Natural killer cell (primary cell): ENCODE measurements at places on chromosomes 2 and 18. TPM values are rescaled to one million over a fixed set of nuclear protein-coding genes. Genes with fewer than 3 reads are reported as not detected.

NBEAL1 gene
- total RNA-seq = 19.7 TPM

FBLN7 gene
- total RNA-seq = 0.48 TPM

ZNF521 gene
- total RNA-seq = 0.19 TPM

SP140 gene
- 89.9 TPM for total RNA-seq

TSGA10 gene
- total RNA-seq = 8.4 TPM

DNA sequence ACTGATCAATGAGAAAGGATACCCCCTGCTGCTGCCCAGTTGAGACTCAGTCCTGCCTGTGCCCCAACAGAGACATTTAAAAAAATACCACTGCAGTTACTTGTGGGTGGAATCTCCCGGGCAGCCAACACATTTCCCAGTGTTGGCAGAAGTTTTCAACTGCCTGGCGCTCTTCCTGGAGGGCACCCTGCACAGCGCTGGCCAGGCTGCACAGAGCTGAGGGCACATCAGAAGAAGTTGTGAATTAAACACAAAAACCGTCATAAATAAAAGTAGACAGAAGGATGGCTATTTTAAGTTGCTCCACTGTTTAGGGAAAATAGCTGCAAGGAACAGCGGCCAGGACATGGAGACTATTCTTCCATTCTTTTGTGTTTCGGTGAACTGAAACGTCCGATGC, 110.2 kb upstream of the THOC1 start:
- no peak for DNase-seq

- no peak for DNase-seq
Measured at GRCh38 chr18:56003009-56003719, 415.2 kb upstream of the TCF4 start.

DNA sequence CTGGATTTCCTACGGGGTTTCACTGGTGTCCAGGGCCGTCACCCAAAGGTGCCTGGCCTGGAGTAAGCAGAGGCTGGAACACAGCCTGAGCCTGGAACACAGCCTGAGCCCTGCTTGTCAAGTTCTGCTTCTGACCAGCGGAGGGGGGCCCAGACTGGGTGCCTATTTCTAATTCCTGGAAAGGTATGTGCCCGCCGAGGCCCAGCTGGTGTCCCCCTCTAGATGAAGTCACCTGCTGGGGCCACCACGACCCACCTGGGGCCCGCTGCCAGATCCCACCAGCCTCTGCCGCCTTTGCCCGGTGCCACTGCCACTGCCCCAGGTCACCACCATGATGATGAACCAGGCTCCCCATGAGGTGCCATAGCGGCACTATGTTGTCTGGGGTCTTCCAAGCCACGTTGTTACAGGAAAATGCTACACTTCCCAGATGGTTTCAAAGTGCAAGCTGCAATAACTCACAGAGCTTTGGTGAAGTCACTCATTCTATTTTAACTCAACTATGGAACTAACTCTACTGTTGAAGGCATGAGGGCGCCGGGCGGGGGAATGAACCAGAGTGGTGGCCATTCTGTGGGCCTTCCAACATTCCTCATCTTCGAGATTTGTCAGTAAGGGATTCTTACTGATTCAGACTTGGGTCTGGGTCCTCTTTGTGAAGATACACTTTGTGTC, 40.9 kb upstream of the LAPTM4A start:
- no peak for DNase-seq

GRCh38 chr2:33529771-33530481, 53.5 kb downstream of the RASGRP3 start:
- no peak for DNase-seq

- DNase-seq = no peak
Measured at GRCh38 chr2:240803191-240803590, 16.8 kb downstream of the KIF1A start.

DNA sequence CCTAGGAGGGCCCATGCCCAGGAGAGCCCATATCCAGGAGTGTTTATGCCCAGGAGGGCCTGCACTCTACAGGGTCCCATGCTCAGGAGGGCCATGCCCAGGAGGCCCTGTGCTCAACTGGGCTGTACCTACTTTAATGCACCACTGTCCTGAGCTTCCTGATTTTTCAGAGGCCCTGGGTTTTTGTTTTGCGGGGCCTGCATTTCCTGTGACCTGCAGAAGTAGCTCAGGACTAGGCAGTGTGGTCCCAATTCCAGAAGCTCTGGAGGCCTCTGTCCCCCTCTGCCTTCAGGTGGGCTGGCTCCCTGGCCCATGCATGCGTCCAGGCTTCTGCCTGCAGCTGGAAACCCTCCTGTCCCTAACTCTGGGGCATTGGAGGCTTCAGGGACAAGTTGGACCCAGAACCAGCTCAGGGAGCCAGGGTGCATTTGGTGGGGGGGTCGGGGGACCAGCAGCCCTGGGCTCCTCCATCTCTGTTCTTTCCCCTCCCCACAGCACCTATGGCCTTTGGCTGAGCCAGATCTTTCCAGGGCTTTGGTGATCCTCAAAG, 10.8 kb downstream of the GPR35 start:
- no peak for DNase-seq
